GM23338 (cell line): ENCODE measurements at places on chromosomes 13 and 19.
A peak's percentile ranks its signal among the peaks of the same experiment; 100 is the strongest.

DNA sequence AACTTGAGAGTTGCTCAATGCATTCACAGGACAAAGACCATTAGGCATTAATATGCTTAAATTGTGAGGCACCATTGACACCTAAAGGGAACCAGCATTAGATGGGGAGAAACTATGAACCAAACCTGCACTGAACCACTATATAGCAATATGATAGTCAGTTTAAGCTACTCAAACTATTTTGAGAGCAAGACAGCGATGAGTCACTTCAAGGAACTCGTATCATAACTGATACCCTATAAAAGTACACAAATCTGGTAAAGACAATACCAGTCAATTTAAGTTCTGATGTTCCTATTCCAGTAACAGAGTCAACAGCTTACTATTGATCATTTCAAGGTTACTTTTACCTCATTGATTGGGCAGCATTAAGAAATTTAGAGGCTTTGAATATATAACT is 151.3 kb upstream of the ATXN8OS start:
- no peak for DNase-seq

- no peak for DNase-seq
Observed at GRCh38 chr19:39276740-39277139, 8.5 kb downstream of the IFNL2 start.

GRCh38 chr13:48993150-48993549 is 17.4 kb downstream of the FNDC3A start:
- peak; percentile 54 for DNase-seq

- no peak for DNase-seq
Observed at GRCh38 chr19:52621376-52621775, 16.8 kb downstream of the ZNF83 start.

DNA sequence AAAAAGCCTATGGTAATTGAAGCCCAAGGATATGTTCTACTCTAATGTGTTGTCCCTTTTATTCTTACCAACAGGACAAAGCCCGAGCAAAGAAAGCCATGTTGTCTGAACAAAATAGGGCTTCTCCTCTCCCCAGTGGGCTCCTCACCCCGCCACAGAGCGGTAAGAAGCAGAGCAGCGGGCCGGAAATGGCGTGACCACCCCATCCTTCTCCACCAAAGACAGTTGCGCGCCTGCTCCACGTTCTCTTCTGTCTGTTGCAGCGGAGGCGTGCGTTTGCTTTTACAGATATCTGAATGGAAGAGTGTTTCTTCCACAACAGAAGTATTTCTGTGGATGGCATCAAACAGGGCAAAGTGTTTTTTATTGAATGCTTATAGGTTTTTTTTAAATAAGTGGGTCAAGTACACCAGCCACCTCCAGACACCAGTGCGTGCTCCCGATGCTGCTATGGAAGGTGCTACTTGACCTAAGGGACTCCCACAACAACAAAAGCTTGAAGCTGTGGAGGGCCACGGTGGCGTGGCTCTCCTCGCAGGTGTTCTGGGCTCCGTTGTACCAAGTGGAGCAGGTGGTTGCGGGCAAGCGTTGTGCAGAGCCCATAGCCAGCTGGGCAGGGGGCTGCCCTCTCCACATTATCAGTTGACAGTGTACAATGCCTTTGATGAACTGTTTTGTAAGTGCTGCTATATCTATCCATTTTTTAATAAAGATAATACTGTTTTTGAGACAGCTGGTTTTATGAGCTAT is 12.0 kb downstream of the CCNE1 start:
- no peak for DNase-seq

DNA sequence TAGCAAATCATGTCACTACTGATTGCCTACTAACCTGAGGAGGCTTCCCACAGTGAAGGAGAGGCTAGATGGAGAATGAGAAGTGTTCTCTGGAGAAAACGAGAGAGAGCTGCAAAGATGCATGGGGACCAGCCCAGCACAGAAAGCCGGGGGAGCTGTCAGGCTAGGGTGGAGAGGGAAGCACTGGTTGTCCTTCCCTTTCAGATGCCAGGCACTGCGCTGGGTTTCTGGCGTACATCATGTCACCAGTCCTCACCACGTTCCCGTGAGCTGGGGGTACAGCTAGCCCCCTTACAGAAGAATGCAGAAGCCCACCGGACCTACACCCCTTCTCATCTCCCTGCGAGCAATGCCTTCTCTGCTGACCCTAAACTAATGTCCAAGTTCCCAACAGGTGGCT is 86.0 kb downstream of the STK24 start:
- no peak for DNase-seq

DNA sequence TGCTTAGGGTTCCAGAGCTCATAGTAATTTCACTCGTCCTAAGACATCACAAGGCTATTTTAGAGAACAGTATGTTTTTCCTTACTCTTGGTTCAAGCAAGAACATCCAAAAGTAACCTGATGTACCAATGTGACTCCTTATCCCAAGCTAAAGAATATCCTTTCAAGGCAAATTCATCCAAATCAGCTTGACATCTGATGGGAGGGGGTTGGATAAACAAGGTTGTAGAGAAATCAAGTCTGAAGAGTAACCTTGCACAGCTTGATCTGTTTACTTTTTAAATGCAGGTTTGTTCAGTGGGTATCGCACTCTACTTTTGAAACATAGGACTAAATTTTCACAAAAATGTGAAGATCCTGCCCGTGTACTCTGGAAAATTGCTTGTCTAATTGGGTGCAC is 201.2 kb downstream of the GGACT start:
- no peak for DNase-seq

- DNase-seq, result no peak
Observed at GRCh38 chr13:24184265-24184841, 23.8 kb downstream of the SPATA13 start.

- DNase-seq, result no peak
Observed at GRCh38 chr19:33402421-33403220, 29.1 kb downstream of the CEBPG start.

GRCh38 chr19:45981350-45981749 is 7.7 kb upstream of the NOVA2 start:
- DNase-seq, result peak; percentile 63

DNA sequence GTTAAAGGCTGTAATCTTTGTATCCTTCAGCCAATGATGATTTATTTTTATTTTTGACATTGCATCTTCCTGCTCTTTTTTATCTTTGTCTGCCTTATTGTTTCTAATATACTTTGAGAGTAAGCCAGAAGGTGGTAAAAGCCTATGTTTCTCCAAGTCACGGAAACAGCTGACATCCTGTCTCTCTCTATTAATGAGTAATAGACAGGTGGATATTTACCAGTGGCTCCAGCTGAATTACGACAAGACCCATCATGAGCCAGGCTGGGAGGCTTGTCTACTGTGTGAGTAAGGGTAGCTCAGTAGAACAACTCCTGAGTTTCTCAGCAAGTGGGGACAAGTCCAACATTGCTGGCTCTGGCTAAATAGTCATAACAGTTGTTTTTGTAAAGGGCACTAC is 166.6 kb downstream of the NDFIP2 start:
- DNase-seq, result no peak

DNA sequence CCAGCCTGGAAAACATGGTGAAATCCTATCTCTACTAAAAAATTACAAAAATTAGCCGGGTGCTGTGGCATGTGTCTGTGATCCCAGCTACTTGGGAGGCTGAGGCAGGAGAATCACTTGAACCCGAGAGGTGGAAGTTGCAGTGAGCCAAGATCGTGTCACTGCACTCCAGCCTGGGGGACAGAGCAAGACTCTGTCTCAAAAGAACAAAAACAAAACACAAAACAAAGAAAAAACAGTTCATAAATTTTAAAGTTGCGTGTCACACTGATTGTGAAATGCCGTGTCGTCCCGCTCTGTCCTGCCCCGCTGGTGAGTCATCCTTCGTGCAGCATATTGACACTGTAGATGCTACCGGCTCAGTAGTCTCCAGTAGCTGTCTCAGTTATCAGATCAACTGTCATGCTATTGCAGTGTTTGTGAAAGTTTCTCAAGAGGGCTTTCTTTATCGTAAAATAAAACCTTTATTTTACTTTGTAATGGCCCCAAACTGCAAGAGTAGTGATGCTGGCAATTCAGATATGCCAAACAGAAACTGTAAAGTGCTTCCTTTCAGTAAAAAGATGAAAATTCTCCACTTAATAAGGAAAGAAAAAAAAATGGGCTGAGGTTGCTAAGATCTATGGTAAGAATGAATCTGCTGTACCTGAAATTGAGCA is 36.4 kb upstream of the IGFL1 start:
- no peak for DNase-seq

GRCh38 chr13:98284679-98285078 is 107.6 kb upstream of the RNF113B start:
- no peak for DNase-seq

- DNase-seq, result no peak
Observed at GRCh38 chr19:46381756-46382345, 31.5 kb downstream of the CCDC8 start.

DNA sequence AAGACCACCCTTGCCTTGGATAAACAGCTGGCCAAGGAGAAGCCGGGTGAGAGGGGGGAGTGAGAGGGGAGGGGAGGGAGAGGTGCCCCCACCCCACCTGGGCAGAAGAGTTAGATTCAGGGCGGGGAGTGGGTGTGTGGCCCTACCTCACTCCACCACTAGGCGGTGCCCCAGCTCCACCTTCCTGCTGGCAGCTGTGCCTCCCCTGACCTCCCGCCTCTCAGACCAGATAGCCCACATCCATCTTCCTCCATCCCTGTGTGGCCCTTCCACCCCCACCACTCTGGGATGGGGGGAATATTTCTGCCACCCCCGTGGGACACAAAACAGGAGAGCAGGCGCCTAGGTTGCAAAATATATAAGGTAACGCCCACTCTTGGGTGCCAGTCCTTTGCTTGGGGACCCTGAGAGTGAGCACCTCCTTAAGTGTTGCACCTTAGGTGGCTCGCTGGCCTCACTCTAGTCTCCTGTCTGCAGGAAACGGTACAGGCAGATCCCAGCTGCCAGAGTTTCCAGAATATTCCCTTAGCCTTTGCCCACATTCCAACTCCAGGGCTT is 13.8 kb upstream of the EHD2 start:
- peak; percentile 83 for DNase-seq

- DNase-seq, result peak; percentile 81
Observed at GRCh38 chr19:49799798-49800376, 13.2 kb downstream of the FUZ start.

DNA sequence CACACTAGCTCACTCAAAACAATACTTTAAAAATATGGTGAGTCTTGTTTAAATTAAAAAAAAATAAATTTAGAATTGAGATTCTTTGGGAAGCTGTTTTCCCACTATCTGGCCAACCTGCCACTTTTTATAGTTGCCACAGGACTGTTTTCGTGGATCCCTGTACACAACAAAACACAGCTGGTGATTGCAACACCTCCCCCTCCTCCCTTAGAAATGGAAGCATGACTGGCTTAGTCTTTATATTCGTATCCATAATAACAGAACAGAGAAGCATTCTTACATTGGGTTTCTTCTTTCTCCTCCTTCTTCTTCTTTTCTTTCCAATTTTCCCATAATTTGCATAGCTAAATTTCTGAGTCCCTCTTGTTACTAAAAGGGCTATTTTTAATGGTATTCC is 79.5 kb upstream of the GJB6 start:
- no peak for DNase-seq

DNA sequence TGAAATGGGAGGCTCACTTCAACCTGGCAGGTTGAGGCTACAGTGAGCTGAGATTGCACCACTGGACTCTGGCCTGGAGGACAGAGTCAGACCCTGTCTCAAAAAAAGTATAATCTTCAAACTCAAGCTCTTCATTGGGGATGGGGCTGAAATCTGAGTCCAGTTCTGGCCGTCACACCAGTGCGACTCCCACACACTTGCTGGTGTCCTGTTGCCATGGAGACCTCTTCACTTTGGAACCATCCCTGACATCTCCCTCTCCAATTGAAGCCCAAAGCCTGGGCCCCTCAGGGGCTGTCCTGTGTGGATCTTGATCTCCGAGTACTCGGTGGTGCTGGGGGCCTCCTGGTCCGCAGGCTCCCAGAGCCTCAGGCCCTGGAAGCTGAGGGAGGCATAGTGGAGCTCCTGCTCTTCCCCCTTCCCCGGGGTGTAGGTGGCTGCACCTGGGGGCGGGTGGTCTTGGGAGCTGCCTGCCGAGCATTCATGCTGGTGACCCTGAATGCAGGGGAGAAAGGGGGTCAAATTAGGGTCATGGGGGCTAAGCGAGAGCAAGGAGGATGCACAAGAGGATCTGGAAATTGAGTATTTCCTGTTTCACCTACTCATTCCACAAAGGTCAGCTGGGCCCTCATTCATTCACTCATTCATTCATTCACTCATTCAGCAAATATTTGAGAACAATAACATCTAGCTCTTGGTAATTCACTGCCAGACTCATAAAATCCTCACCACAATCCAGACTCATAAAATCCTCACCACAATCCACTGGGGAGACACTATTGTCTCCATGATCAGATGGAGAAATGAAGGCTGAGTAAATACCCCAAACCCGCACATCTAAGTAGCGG is 11.0 kb downstream of the SIGLEC11 start:
- no peak for DNase-seq

GRCh38 chr13:74070065-74070464 is 64.1 kb downstream of the KLF12 start:
- no peak for DNase-seq

DNA sequence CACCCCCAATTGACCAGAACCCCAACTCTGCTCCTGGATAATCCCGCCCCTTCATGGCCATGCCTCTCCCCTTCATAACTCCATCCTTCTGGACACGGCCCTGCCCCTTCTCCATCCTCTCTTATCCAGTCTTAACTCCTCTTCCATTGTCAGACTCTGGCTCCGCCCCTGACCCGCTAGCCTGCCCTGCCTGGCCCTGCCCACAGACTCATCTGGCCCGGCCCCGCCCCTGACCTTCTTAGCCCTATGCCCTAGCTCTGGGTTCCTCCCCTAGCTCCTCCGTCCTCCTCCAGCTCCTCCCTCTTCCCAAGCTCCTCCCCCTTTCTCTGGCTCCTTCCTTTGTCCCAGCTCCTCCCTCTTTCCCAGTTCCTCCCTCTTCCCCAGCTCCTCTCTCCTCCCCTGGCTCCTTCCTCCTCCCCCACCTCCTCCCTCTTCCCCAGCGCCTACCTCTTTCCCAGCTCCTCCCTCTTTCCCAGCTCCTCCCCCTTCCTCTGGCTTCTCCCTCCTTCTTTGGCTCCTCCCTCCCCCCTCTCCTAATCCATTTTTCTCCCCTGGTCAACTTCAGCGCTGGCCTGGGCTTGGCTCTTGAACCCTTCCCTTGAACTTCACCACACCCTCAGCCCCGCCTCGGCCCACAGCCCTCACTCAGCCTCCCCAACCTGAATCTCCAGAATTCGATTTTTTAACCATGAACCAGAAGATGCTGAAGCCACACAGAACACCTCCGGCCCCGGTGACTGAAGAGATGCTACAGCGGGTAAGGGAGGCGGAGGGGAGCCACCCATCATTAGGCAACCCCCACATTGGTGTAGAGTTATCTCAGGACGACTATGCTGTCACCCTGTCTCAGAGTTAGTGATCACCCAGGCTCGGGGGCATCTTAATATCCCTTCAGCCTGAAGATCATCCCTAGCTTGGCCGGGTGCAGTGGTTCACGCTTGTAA is 9.2 kb upstream of the ZNF358 start:
- DNase-seq, result peak; percentile 100

GRCh38 chr19:15463861-15464371 is 428 bp downstream of the RASAL3 start:
- DNase-seq, result peak; percentile 59

DNA sequence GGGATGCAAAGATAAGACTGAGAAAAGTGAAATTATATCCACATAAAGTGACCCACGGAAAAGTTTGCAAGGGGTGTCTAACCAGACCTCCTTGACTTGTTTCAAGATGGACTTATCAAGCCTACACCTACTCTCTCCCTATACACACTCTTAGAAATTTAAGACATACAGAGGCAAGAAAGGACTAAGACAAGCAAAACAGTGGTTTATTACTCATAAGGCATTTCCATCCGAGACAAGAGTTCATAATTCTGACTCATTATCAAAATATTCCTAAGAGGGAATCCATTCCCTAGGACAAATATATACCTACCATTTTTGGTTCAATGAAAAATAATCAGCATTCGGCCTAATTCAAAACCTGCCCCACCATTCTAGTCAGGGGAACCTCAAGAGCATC is 232.6 kb upstream of the GPC6 start:
- DNase-seq, result no peak
